Activated CD4-positive, alpha-beta T cell treated with anti-CD3 and anti-CD28 coated beads for 48 hours (primary cell): ENCODE measurements at places on chromosomes 6 and 20.

- no peak for DNase-seq
These were observed 67.1 kb upstream of the ZNFX1 start for GRCh38 chr20:49344975-49345374.

- peak; percentile 89 for DNase-seq
These were observed at the start of gene ULBP2 for GRCh38 chr6:149941583-149942460. Gene ULBP2 (plus strand): TSS chr6:149942014. CDS start chr6:149942073, 59 bp downstream.

GRCh38 chr6:137173501-137173900, at the start of gene IL22RA2:
Gene IL22RA2 (minus strand): TSS chr6:137173644. CDS start chr6:137161749, 11,895 bp downstream.
- DNase-seq: no peak

DNA sequence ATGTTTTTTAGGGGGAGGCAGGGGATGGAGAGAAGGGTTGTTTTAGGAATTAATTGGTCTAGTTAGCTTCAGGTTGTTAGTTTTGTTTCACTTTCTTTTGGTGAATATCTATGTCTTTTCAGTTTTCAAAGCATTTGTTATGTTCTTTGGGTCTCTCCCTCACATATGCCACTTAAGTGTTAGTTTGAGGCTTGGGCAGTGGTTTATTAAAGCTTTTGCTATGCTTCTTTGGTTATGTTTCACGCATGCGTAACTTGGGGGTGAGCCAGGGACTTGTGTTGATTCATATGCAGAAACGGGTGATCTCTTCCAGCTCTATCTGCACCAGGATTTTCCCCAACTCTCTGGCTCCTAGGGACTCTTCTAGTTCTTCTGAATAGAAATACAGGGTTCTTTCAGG, 11.4 kb upstream of the MMS22L start:
- DNase-seq: no peak

- no peak for DNase-seq
These were observed 30.2 kb downstream of the GCLC start for GRCh38 chr6:53514677-53515076.
